ENCODE measurements at places on chromosomes 11 and 22.

DNA sequence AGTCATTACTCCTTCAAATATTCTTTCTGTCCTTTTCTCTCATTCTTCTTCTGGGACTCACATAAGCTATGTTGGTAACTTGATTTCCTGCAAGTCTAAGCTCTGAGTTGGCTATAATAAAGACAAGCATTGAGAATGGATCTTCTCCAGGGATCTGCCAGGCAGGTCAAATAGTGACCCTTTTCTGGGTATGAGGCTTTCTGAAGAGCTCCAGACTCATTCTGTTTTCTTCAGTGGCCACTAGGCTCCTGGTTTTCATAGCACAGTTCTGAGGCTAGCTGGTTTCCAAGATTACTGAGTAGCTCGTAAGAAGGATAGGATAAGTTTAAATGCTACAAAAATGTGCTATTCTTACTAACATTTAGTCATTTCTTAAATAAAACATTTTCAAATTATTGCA, 38.3 kb downstream of the TMPRSS5 start:
- no peak for DNase-seq

DNA sequence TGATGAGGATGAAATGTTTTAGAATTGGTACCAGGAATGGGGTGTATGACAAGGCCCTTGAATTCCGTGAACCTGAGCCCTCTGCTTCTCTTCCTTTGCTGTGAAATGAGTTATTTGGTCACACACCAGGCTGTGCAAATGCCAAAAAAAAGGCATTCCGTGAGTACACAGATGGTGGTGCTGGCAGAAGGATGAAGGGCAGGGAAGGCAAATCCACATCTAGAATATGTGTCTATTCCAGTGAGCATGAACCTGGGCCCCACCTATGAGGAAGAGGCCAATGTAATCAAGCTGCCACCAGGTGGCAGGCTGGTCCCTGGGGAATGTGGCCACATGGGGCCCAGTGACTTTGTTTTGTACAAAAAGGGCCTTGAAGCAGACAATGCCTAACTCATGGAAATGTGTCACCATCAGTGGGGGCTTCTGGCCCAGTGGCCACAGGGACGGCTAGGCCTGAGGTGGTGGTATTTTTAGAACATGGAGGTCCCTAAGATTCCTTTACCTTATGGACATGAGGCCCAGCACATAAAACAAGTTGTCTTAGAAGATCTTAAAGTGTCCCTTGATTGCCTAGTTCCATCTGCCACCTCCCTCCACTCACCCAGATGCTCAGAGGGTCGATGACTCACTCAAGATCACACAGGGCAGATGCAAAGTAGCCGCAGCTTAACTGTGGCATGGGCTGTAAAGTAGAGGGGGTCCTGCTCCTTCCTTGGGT, 3.9 kb upstream of the RNF215 start:
- peak; percentile 75 for DNase-seq

- DNase-seq = no peak
These were observed 295.9 kb upstream of the ANO5 start for GRCh38 chr11:21896746-21897602.

DNA sequence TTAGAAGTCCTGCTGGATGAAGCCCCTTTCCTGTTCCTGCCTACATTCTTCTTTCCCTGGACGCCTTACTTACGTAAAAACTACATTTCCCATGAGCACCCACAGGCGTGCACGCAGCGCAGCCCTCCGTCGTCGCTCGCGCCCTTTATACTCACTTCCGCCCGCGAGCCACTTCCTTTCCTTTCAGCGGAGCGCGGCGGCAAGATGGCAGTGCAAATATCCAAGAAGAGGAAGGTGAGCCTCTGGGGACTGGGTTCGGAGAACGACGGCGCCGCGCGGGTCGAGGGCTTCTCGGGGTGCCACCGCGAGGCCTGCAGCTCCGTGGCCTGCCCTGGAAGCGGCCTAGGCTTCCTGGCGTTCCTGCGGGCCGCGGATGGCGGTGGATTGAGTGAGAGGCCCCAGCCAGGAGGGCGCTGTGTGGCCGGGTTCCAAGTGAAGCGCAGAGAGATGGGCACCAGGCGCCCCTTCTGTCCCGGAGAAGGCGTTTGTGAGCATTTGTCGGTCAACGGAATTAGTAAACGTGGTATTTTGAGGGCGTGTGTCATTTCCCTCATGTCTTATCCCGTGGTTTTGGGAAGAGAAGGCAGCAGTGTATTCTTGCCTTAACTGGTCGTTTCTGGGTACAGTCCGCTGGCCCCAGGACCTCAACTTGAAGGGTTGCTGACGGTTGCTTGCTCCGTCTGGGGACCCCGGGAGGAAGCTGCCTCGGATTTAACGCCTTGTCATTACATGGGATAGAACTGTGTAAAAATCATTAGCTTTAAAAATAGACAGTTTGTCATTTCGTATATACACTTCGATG, at the start of gene RPS3:
TSS of gene RPS3 (plus strand) at position 175 of the 802 bp plus-strand sequence. CDS start at position 205, 30 bp downstream.
- DNase-seq = peak; percentile 84

GRCh38 chr11:63769042-63769713, 603 bp upstream of the ZFTA start:
- DNase-seq = no peak

GRCh38 chr11:114478001-114478410, 38.7 kb downstream of the REXO2 start:
- no peak for DNase-seq

GRCh38 chr11:97201743-97202612, 812.2 kb downstream of the JRKL start:
- DNase-seq = no peak

GRCh38 chr11:20258376-20258895, 98.2 kb upstream of the DBX1 start:
- no peak for DNase-seq

GRCh38 chr11:16421826-16422225, 65.5 kb upstream of the SOX6 start:
- DNase-seq = no peak

DNA sequence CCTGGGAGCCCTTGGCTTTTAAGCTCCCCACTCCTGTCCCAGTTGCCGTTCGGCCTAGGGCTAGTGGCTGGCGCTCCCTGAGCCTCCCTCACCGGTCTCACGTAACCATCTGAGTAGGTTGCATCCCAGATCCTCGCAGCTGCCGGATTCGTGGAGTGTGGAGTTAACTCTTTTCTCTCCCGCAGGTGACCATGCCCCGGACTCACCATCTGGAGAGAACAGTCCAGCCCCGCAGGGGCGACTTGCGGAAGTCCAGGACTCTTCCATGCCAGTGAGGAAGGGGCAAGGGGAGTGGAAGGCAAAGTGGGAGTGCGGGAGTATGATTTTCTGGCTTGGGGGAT, 902 bp downstream of the MUS81 start:
- no peak for DNase-seq

DNA sequence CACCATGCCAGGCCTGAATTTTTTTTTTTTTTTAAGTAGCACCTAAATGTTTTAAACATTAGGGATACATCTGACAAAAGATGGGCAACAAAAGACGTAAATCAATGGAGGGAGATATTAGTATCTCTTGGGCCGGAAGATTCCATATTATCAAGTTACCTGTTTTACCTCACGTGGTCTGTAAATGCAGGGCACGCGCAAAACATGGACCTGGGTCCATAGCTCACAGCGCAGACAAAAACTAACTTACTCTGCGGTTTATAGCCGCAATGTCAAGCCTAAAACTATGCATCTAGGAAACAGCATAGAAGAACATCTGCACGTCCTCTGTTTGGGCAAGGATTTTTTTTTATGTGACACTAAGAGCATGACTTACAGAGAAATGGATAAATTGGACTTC, 31.5 kb upstream of the PANX2 start:
- no peak for DNase-seq

- no peak for DNase-seq
These were observed 424.6 kb downstream of the BRD1 start for GRCh38 chr22:49403102-49403501.

GRCh38 chr11:113681711-113682413, 24.2 kb downstream of the TMPRSS5 start:
- DNase-seq = no peak

DNA sequence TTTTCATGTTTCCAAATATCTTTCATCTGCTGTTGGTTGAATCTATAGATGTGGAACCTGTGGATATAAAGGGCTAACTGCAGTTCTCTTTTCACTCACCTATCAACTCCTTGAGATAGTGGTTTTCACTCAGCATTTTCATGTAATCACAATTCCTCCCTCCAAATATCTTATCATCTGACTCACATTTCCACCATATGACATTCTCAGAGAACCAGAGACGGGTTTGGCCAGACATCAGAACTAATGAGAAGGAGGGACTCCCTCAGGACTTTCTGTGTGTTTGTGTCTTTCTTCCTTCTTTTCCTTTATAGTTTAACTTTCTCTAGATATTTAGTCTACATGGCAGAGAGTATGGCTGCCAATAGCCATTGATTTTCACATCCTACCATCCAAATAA, 134.8 kb upstream of the DDI1 start:
- no peak for DNase-seq

DNA sequence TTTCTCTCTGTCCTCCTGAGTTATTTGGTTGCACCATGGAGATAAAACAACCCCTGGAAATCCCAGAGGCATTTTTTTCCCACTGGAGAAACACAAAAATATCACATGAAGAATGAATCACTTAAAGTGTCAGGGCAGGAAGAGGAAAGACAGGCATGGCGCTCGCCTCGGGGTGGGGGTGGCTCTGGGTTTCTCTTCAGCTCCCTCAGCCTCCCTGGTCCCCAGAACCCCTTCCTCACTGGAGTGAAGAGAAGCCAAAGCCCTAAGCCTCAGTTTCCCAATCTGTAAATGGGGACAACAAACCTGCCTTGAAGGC, 938 bp downstream of the SHISAL1 start:
- DNase-seq = no peak

DNA sequence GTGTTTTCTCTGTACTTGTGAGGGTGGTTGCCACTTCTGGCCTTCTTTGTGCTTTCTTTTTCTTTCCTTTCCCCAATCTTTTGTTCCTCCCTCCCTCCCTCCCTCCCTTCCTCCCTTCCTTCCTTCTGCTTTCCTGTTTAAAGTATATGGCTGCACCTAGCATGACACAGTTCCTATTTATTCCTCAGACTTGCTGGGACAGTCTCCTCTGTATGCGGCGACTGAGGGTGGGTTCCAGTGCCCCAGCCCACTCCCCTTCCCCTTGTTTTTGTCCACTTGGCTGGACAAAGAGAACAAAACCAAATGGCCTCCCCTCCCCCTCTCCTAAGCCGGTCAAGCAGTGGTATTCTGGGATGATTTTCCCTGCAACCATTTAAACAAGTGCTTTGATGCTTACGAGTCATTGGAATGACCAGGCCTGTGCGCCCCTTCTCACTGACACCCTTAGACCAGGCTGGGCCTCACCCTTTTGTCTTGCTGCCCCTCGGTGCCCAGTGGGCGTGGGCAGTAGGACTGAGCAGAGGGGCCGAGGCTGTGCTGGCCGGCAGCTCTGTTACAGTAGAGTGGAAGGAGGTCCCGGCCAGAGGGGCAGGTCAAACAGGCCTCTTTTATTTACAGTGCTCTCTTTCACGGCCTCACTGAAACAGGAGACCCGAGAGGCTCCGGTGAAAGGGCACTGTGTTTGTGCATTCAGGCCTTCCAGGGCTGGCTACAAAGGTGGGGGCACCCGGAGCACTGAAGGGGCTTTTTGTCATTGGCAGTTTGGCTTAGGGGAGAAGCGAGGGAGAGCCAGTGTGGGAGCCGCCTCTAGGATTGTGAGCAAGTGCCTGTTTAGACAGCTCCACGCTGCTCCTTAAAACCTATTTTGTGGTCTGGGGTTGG, 32.2 kb downstream of the ZBTB16 start:
- no peak for DNase-seq

DNA sequence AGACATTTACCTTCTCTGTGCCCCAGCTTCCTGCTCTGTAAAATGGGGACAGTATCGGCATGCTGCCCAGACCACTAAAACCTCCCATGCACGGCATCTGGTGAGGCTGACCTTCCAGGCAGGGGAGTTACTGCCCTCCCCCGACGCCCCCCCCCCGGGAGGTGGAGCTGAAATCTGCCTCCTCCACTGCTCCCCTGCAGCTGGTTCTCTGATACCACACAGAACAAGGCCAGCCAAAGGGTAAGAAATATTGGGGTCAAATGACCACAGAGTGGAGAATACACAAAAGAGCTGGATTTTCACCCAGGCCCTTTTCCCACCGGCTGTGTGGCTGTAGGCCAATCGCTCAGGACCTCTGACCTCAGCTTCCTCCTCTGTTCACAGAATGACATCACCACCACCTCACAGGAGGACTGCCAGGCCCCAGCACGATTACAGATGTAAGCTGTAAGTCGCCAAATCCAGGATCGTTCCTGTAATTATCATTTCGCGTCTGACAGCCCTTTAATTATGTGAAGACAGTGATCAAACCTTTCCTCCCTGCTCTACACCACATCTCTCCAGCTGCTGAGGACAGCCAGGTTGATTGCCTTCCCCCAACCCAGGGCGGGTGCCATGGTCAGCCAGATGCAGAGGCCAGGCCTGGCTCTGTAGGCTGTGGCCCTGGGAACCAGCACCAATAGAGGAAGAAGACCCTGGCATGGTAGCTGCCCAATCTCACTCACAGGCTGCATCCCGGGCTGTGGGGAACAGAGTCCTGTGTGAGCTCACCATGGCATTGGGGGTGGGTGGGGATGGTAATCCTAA, 35.7 kb upstream of the KLHL35 start:
- DNase-seq = no peak

Measured in T-cell (primary cell).